ENCODE measurements at places on chromosomes 2 and 18. TPM values are rescaled to one million over a fixed set of nuclear protein-coding genes. Genes with fewer than 3 reads are reported as not detected.

DAW1 gene
- 0.44 TPM for total RNA-seq

CLK1 gene
- total RNA-seq = 392 TPM

COLEC11 gene
- total RNA-seq = 2.7 TPM

COL4A4 gene
- 11.7 TPM for total RNA-seq

PFN4 gene
- total RNA-seq = 4.1 TPM

GPR148 gene
- not detected for total RNA-seq

KCNJ13 gene
- total RNA-seq = 8.2 TPM

CCDC121 gene
- 12.6 TPM for total RNA-seq

MROH2A gene
- not detected for total RNA-seq

PID1 gene
- total RNA-seq = 31.1 TPM

SOX11 gene
- total RNA-seq = 58.1 TPM

GREB1 gene
- 18.5 TPM for total RNA-seq

REEP1 gene
- 34.9 TPM for total RNA-seq

FAM210A gene
- total RNA-seq = 52.4 TPM

HSBP1L1 gene
- total RNA-seq = 6.3 TPM

DTNB gene
- total RNA-seq = 21.7 TPM

GCG gene
- total RNA-seq = 0.99 TPM

FLACC1 gene
- 2.9 TPM for total RNA-seq

MAIP1 gene
- 13.0 TPM for total RNA-seq

CFAP65 gene
- total RNA-seq = not detected

MEP1B gene
- total RNA-seq = not detected

IL18R1 gene
- total RNA-seq = 1.6 TPM

ACMSD gene
- not detected for total RNA-seq

SP140 gene
- 0.49 TPM for total RNA-seq

LGALSL gene
- total RNA-seq = 42.2 TPM

CYP26B1 gene
- 12.8 TPM for total RNA-seq
